Subcutaneous preadipocyte (primary cell): ENCODE measurements at places on chromosomes 6 and 20. TPM values are rescaled to one million over a fixed set of nuclear protein-coding genes. Genes with fewer than 3 reads are reported as not detected.

Gene MYCT1
- not detected in 2 replicates for total RNA-seq

Gene GJE1
- total RNA-seq, result not detected in 2 replicates

Gene VNN1
- total RNA-seq, result not detected in 2 replicates

Gene BMP2
- 1.1 and 2.5 TPM in 2 replicates for total RNA-seq

Gene CCNC
- 79.7 and 83.9 TPM in 2 replicates for total RNA-seq

Gene RBBP8NL
- total RNA-seq, result not detected in 2 replicates

Gene SLC26A8
- total RNA-seq, result under 0.01 TPM in 1 of 2 replicates, not detected in the other

Gene CLIC5
- not detected in 2 replicates for total RNA-seq

Gene GSTA3
- total RNA-seq, result not detected in 2 replicates

Gene CD93
- total RNA-seq, result under 0.01 TPM in 1 of 2 replicates, not detected in the other

Gene ACAT2
- total RNA-seq, result 90.8 and 130 TPM in 2 replicates

Gene EPPIN
- not detected in 2 replicates for total RNA-seq

Gene MAP7
- total RNA-seq, result 0.37 and 0.39 TPM in 2 replicates

Gene TMEM200A
- 4.1 and 5.1 TPM in 2 replicates for total RNA-seq

Gene PTPRK
- 19.5 and 55.3 TPM in 2 replicates for total RNA-seq
